ENCODE measurements at places on chromosomes 3 and 15.

DNA sequence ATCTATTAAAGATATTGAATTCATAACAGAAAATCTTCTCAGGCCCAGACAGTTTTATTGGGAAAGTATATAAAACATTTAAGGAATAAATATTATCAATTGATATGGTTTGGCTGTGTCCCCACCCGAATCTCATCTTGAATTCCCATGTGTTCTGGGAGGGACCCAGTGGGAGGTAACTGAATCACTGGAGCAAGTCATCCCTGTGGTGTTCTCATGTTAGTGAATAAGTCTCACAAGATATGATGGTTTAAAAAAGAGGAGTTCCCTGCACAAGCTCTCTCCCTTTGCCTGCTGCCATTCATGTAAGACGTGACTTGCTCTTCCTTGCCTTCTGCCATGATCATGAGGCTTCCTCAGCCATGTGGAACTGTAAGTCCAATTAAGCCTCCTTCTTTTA lies 160.5 kb downstream of the ANO10 start:
- no peak for DNase-seq

DNA sequence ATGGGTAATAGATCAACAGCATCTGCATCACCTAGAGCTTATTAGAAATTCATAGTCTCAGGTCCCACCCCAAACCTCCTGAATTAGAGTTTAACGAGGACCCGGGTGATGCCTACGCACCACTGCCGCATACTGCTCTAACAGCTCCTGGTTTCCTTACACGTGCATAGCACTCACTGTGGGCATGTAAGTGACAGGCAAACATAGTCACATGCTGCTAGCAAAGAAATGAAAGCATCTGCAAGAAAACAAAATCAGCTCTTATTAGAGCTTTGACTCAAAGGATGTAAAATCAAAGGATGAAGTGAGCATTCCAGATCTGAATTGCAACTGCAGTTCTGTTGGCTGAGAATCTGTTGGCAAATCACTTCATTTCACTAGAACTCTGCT lies 19.1 kb upstream of the RIOX2 start:
- DNase-seq, result no peak

GRCh38 chr3:163056874-163057497 lies 1560.4 kb downstream of the OTOL1 start:
- DNase-seq, result no peak

GRCh38 chr3:69328103-69328962 lies 57.6 kb downstream of the FRMD4B start:
- DNase-seq, result no peak

DNA sequence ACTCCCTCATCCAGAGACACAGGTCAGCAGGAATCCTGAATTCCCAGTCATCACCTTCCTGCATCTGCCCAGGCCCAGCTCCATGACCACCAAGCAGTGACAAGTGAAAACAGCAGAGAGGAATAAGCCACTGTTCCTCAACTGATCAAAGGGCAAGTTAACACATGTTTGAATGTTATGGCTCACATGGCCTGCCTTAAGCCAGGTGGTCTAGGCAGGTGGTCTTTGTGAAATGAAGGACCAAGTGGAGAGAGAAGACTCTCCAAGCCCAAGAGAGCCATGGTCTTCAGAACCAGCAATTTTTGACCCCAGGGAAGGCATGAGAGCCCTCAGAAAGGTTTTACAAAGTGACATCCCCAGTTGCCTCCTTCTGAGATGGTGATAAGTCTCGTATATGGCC lies 161.8 kb downstream of the EPHB1 start:
- DNase-seq, result no peak

DNA sequence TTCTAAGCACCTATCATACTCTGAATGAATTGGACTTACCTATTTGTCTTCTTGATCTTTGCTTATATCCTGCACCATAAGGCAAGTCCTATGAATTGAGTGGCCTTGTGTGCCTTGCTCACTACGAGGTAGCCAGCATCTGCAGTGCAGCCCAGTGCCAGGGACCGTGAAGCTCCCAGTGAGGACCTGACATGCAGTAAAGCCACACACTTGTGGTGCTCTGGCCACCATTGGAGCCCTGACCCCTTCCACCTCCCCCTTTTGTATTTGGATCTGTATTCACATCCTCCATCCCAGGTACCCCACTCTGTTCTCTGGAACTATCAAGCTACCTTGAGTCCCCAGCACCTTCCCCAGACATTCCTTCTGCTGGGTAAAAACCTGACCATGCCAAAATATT lies 52.1 kb downstream of the BSN start:
- DNase-seq, result no peak

DNA sequence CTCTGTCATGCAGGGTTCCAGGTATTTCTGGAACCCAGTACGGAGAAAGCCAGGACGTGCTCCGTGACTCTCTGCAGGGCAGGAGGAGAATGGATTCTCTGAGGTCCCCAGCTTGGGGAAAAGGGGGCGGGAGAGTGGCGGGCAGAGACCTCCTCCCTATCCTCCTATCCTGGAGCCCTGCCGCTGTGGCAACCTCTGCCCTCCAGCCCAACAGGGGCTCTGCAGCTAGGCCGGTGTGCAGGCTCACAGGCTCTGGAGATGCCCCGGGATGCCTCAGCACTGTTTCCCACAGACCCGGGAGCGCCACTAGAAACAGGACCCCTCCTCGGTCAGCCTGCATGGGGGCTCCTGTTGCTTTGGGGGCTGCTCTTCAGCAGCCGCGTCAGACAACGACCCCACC lies 43.1 kb downstream of the NUP210 start:
- no peak for DNase-seq

DNA sequence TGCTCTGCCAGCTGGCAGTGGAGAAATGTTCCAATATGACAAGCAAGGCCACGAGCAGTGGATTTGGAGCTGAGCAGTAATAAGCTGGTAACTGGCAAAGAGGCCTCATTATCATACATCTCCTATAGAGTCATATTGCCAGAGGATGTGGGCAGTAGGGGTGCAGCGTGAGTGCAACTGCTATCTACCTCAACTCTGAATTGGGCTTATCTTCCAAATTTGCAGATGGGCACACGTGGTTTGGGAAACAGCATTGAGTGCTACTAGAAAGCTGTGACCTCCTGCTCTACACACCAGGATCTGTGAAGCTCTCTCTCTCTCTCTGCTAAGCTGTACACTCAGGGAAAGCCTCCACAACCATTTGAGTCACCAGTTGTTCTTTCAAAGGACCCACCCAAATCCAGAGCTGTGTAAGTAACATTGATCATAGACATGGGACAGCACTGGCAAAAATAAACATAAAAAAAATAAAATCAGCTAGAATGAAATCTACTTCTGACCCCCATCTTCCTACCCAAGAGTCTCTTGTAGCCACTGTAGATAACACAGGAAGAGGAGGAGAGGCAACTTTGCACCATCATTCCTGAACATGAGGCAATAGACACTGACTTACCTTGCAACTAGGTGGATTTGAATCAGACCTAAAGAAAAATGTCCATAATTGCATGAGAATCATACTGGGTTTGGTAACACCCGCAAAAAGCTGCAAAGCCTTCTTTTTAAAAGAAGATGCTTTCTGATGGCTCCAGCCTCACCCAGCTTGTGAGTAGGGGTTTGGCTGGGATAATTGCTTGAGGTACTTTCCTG lies 82.9 kb upstream of the THBS1 start:
- no peak for DNase-seq

GRCh38 chr3:13788522-13789424 lies 91.1 kb downstream of the WNT7A start:
- DNase-seq, result no peak

DNA sequence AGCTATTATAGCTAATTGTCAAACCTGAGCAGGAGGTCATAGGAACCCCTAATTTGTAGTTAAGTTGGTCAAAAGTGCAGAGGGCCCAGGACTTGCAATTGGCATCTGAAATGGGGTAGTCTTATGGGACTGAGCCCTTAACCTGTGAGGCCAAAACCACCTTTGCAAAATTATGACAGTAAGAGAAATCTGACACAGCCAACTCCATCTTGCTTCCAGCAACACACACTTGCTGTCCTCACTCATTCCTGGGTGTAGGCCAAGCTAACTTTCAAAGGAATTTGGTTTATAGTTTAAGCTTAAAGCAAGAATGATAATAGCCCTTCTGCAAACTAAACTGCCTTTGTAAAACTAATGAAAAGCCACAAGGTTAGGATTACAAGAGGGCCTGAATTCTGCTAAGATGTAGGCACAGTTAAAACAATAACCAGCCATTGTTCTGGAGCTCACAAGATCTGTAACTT lies 57.6 kb upstream of the FRMD4B start:
- DNase-seq, result no peak

DNA sequence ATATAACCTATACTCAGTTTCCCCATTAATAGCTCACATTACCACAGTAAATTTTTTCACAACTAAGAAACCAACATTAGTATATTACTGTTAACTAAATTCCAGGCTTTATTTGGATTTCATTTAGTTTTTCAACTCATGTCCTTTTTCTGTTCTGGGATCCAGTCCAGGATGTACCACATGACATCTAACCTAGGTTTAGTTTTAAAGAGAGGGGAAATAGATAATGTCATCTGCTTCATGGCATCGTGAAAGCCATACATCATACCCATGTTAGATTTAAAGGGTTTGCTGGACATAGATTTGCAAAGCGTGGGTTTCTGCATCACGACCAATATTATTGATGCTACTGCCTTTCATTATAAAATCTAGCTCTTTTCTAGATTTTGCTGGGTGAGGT lies 33.2 kb upstream of the RPP14 start:
- DNase-seq, result no peak

DNA sequence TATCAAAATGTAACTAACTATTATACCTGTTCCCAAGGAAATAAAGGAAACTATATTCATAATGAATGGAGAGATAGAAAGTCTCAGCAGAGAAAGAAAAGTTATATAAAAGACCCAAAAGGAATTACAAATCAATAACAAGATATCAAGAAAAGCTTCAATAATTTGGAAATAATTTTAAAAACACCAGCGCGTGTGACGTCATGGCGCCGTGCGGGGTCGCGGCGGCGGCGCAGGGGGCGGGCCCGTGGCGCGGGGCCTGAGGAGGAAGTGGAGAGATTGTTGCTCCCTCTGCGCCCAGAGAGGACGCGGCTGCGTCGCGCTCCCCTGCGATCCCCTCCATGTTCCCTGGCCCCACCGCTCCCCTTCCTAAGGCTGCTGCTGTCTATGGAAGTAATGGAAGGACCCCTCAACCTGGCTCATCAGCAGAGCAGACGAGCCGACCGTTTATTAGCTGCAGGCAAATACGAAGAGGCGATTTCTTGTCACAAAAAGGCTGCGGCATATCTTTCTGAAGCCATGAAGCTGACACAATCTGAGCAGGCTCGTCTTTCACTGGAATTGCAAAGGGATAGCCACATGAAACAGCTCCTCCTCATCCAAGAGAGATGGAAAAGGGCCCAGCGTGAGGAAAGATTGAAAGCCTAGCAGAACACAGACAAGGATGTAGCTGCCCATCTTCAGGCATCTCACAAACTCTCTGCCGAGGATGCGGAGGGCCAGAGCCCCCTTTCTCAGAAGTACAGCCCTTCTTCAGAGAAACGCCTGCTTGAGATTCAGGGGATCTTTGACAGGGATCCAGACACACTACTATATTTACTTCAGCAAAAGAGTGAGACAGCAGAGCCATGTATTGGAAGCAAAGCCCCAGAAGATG lies 4.1 kb downstream of the XCR1 start:
- DNase-seq, result no peak

DNA sequence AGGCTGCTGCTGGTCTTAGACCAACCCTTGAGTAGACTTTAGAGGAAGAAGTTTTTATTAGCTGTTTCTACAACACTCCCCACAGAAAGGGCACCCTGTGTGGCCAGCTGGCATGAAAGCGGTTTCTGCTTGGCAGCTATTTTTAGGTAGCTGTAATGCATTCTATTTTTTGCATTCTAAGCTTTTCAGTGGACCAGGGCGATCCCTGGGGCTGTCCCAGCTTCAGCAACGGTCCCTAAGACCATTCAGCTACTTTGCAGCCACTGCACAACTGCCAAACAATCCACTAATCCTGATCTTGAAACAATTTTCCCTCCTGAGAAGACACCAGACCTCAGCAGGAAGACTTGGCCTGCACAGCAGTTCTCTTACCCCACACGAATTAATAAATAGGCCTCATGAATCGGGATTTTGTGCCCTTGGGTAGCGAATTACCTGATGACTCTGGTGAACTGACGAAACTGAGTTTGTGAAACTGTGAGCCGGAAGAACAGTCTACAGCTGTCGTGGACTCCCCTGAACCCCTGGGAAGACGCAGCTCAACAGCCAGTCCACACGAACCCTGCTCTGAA lies 14.6 kb upstream of the TFRC start:
- DNase-seq, result no peak

- no peak for DNase-seq
Observed at GRCh38 chr3:60514085-60514649, 737.1 kb downstream of the FHIT start.

DNA sequence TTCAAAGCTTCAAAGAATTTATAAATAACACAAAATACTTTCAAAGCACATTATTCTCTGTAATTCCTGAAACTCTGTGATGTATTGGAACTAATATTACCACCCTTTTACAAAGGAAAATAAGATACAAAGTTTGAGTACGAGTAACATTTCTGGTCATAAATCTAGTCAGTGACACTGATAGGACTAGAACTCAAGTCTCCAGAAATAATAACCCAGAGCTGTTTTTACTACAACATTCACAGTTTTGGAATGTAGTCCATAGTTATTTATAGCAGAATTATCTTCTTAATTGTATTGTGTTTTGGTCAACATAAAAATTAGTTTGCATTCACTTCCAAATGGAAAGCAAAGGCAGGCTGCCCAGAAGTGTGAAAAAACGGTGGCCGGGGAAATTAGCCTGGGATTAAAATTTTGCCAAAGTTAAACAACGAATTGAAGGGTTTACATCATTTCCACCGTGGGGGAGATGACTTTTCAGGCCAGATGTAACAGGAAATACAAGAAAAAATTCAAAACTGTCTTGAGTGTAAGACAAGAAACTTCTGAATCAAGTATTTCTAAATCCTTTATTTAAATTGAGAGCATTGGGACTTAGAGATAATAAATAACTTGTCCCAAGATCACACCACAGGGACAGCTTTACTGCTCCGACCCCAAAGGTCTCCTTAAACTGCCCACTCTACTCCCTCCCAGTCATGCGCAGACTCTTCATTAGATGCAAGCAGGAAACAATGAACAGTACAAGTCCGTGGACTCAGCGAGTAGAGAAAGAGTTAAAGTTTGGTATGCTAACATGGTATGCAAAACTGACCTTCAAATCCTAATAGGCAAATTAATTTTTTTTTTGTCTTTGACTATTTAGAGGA lies 74.3 kb upstream of the VGLL4 start:
- DNase-seq, result no peak

GRCh38 chr3:162742159-162742717 lies 1245.6 kb downstream of the OTOL1 start:
- no peak for DNase-seq

- DNase-seq, result no peak
Observed at GRCh38 chr3:97822359-97822775, 556 bp downstream of the CRYBG3 start.

GRCh38 chr15:66770518-66771350 lies 68.7 kb downstream of the SMAD6 start:
- no peak for DNase-seq

DNA sequence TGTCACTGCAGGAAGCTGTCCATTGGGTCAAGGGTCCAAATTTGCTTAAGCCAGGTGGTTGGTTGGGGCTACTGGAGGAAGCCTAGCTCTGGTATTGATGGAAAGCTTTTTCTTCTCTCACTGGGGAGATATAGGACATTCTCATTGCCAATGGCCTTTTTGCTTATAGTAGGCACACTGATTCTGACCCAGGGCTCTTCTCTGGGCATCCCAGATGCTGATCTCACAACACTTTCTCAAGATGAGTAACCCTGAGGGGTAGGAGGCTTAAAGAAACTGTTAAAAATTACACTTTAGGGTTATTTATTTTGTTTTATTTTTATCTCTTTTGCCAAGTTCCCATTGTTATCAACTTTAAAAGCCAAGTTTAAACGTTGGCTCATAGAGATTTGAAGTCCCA lies 337.8 kb downstream of the LRRC3B start:
- DNase-seq, result no peak
